ENCODE measurements at places on chromosomes 6 and 20. TPM values are rescaled to one million over a fixed set of nuclear protein-coding genes. Genes with fewer than 3 reads are reported as not detected.
A peak's percentile ranks its signal among the peaks of the same experiment; 100 is the strongest.

- H3K27me3 ChIP-seq, result no peaks in the 10 kb centered on the region
- H3K4me1 ChIP-seq, result no peaks in the 10 kb centered on the region
- H3K4me3 ChIP-seq, result no peak overlapping the region
- no peaks in the 10 kb centered on the region for H3K36me3 ChIP-seq
- DNase-seq, result no peak
Observed at GRCh38 chr6:157814883-157815282, 8.2 kb upstream of the SNX9 start.

- H3K27ac ChIP-seq, result no peak overlapping the region
- DNase-seq, result no peak
- H3K36me3 ChIP-seq, result no peaks in the 10 kb centered on the region
- no peaks in the 10 kb centered on the region for H3K27me3 ChIP-seq
Observed at GRCh38 chr6:47455533-47456209, 21.9 kb upstream of the CD2AP start.

DNA sequence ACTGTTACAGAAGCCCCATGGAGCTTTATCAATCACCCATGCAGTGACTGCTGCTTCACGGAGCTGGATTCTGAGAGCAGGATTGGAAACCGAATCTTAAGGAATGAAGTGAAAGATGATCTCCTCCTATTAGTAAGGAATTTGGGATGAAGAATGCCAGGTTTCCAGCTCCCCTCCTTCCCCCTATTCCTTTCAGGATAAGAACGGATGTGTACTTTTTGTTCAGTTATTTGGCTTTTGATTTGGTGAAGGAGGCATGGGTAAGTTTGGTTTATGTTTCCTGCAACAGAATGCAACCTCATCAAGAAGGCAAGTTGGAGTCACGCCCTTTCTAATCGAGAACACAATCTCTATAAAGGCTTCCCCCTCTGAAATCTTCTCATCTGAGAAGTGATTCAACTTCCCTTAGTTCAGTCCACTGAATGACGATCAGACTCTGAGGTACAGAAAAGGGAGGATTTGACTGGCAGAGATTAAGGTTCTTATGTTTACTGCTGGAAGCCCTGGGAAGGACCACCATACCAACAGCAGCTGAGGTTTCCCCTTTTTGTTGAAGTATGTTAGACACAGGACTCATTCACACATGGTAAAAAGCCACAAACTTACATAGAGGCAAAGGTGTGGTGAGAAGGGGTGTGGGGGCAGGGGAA, 5.5 kb downstream of the ELMO2 start:
- H3K27me3 ChIP-seq, result no peaks in the 10 kb centered on the region
- no peak overlapping the region for H3K4me3 ChIP-seq
- no peaks in the 10 kb centered on the region for H3K36me3 ChIP-seq
- peaks cover 26% of the 10 kb centered on the region for H3K4me1 ChIP-seq

GRCh38 chr20:18541741-18542140, 25.5 kb upstream of the SMIM26 start:
- DNase-seq, result no peak
- peaks cover 14% of the 10 kb centered on the region for H3K4me1 ChIP-seq

DNA sequence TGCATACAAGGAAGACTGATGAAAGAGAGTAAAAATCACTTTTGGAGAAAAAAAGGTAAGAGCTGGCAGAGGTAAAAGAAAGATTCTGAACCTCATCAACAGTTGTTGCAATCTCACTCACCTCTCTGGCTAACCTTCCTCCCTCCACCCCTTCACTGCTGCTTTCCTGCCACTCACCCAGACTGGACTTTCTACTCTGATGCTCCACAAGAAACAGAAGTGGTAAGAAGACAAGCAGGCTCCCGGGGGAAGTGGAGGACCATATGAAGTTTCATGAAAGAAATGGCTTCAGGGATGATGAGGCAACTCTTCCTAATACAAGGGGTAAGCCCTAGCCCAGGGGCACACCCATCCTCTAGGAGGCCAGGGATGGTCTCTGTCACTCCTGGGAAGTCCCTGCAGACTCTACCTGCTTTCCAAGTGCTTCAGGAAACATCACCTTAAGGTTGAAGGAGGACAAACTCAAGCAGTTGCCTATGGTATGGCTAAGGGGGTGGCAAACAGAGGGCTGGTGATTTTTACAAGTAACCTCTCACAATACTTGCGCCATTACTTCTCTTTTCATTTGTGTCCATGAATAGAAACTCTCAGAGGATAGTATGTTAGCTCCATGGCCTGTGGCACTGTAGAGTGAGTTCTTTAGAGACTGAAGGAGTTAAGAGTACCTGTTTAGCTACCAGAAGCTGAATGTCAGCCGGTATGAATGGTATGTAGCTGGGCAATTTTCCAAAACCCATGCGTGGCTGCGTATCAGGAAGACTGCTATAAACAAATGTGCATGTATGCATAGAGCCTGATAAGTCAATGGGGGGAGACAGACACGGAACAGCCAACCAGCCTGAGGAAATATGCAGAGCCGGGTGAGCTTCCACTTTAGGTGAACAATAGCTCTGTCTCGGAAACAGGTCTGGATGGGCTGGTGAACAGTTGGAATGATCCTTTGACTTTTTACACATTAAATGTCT, 112.0 kb downstream of the BACH2 start:
- no peaks in the 10 kb centered on the region for H3K36me3 ChIP-seq
- H3K4me1 ChIP-seq, result peaks cover 29% of the 10 kb centered on the region
- DNase-seq, result peak; percentile 54
- no peak overlapping the region for H3K27ac ChIP-seq

DNA sequence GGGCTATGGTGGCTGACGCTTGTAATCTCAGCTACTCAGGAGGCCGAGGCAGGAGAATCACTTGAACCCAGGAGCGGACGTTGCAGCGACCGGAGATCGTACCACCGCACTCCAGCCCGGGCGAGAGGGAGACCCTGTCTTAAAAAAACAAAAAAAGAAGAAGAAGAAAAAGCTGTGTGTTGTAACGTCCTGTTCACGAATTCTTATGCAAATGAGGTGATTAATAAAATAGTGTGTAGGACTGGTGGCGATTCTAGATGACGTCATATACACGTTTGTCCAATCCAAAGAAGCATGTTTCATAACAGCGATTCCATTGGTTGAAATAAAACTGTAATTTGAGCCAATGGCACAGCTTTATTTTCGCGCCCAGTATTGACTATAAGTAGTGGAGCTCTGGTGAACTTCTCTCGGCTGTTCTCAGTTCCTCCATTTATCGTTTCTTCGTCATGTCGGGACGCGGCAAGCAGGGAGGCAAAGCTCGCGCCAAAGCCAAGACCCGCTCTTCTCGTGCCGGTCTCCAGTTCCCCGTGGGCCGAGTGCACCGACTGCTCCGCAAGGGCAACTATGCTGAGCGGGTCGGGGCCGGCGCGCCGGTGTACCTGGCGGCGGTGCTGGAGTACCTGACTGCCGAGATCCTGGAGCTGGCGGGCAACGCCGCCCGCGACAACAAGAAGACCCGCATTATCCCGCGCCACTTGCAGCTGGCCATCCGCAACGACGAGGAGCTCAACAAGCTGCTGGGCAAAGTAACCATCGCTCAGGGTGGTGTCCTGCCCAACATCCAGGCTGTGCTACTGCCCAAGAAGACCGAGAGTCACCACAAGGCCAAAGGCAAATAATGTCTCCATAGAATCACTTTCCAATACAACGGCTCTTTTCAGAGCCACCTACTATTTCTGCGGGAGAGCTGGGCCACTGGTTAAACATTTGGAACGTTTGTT, 47.0 kb downstream of the OR2B2 start:
- no peaks in the 10 kb centered on the region for H3K27me3 ChIP-seq
- peak overlapping the region; percentile 73 for H3K27ac ChIP-seq
- peak; percentile 89 for DNase-seq
- peak overlapping the region; percentile 62 for H3K4me3 ChIP-seq
- peaks cover 8% of the 10 kb centered on the region for H3K4me1 ChIP-seq

GRCh38 chr20:49447946-49448809, 34.3 kb downstream of the KCNB1 start:
- no peak overlapping the region for H3K4me3 ChIP-seq
- no peaks in the 10 kb centered on the region for H3K36me3 ChIP-seq
- DNase-seq, result no peak
- H3K27ac ChIP-seq, result no peak overlapping the region

- H3K27me3 ChIP-seq, result peaks cover 3% of the 10 kb centered on the region
- DNase-seq, result peak; percentile 84
- peaks cover 12% of the 10 kb centered on the region for H3K4me1 ChIP-seq
- H3K36me3 ChIP-seq, result no peaks in the 10 kb centered on the region
- no peak overlapping the region for H3K27ac ChIP-seq
Observed at GRCh38 chr20:1776681-1777475, 118.3 kb upstream of the SIRPA start.

DNA sequence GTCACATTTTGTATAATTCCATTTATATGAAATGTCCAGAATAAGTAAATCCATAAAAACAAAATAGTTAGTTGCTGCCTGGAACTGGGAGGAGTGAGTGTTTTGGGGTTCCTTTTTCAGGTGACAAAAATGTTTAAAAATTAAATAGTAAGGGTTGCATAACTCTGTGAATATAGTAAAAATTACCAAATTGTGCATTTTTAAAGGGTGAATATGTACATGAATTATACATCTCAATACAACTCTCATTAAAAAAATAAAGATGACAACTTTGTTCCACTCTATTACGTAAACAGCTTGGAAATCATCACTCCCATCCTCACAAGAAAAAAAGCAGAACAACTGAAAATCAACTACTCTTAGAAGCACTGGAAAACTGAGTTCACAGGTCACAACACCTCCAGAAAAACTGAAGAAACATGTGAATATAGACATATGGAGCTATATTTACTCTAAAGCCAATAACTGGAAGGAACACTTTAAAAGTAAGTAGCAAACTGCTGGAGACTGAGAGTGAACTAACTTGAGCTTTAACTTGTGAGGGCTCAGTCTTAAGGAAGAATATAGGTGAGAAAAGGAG, 40.0 kb downstream of the RANBP9 start:
- no peaks in the 10 kb centered on the region for H3K36me3 ChIP-seq
- no peak overlapping the region for H3K27ac ChIP-seq
- H3K27me3 ChIP-seq, result no peaks in the 10 kb centered on the region
- no peak overlapping the region for H3K4me3 ChIP-seq
- no peaks in the 10 kb centered on the region for H3K4me1 ChIP-seq

- peak overlapping the region; percentile 26 for H3K27ac ChIP-seq
- no peaks in the 10 kb centered on the region for H3K27me3 ChIP-seq
- H3K4me3 ChIP-seq, result no peak overlapping the region
- H3K4me1 ChIP-seq, result no peaks in the 10 kb centered on the region
Observed at GRCh38 chr6:35046862-35047261, 94.3 kb downstream of the TCP11 start.

DNA sequence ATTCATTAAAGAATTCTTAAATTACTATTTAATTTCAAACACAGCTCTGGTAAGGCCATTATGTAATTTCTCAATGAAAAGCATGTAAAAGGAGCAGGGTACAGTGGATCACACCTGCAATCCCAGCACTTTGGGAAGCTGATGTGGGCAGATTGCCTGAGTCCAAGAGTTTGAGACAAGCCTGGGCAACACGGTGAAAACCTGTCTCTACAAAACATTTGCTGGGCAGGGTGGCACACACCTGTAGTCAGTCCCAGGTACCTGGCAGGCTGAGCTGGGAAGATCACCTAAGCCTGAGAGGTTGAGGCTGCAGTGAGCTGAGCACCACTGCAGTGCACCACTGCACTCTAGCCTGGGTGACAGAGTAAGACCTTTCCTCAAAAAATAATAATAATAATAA, 37.4 kb downstream of the MDN1 start:
- peaks cover 3% of the 10 kb centered on the region for H3K36me3 ChIP-seq
- peak overlapping the region; percentile 89 for H3K27ac ChIP-seq
- DNase-seq, result no peak
- no peak overlapping the region for H3K4me3 ChIP-seq
- H3K27me3 ChIP-seq, result no peaks in the 10 kb centered on the region
- peaks cover 15% of the 10 kb centered on the region for H3K4me1 ChIP-seq

DNA sequence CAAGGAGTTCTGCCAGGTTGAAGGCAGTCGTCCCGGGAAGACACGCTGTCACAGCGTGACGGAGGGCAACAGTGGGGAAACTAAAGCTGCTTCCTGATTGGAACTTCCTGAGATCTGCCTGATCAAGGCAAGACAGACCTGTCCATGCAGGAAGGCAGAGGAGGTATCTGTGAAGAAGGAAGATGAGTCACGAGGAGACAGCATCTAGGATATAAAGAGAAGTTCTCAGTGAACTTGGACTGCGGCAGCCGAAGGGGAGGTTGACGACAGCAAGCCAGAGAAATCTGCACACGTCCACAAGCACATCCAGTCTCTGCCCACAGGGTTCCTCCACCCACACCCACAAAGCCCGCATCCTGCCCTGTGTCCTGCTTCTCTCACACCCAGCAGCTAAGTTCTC, 38.6 kb downstream of the PREP start:
- no peaks in the 10 kb centered on the region for H3K27me3 ChIP-seq
- H3K4me3 ChIP-seq, result no peak overlapping the region
- no peak overlapping the region for H3K27ac ChIP-seq
- H3K36me3 ChIP-seq, result peaks cover 7% of the 10 kb centered on the region
- DNase-seq, result no peak
- no peaks in the 10 kb centered on the region for H3K4me1 ChIP-seq

GRCh38 chr6:164663634-164664033, 645.8 kb downstream of the C6orf118 start:
- no peak for DNase-seq
- no peak overlapping the region for H3K4me3 ChIP-seq
- H3K36me3 ChIP-seq, result no peaks in the 10 kb centered on the region
- H3K4me1 ChIP-seq, result no peaks in the 10 kb centered on the region
- H3K27ac ChIP-seq, result no peak overlapping the region

DNA sequence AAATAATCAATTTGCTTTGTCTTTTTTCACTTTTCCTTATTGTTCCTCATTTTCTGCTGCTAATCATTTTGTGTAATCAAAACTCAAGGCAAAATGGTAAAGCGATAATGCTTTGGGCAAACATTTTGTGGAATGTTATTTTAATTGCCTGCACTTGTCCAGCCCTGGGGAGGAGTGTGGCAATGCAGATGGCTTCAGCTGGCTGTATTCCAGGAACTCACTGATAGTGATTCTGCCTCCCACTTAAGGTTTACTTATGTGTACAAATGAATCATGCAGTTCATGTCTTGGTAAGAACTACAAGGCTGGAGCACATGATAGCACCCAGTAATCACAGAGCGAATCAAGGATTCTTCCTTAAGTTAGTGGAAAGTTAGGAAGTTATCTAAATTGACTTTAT, 107.8 kb downstream of the COL19A1 start:
- no peak for DNase-seq
- no peak overlapping the region for H3K27ac ChIP-seq
- H3K4me3 ChIP-seq, result no peak overlapping the region
- H3K27me3 ChIP-seq, result no peaks in the 10 kb centered on the region
- H3K4me1 ChIP-seq, result no peaks in the 10 kb centered on the region

Gene SLC26A8
- total RNA-seq, result 0.33 TPM

Gene CLIC5
- 0.33 TPM for total RNA-seq

Gene GRM4
- not detected for total RNA-seq

Gene SEL1L2
- total RNA-seq, result not detected

Gene BPIFB1
- total RNA-seq, result 0.08 TPM

Gene NOTCH4
- total RNA-seq, result 2.6 TPM
